Activated CD4-positive, alpha-beta T cell treated with anti-CD3 and anti-CD28 coated beads, Interleukin-2, amount 10 ng/mL, durations not matched to agents 24 days and 14 days (primary cell): ENCODE measurements at places on chromosomes 11 and 22. TPM values are rescaled to one million over a fixed set of nuclear protein-coding genes. Genes with fewer than 3 reads are reported as not detected.

BDNF gene
- not detected in 2 replicates for total RNA-seq

INSC gene
- total RNA-seq: 0.09 TPM in 1 of 2 replicates, not detected in the other

ART1 gene
- total RNA-seq: not detected in 2 replicates

DNA sequence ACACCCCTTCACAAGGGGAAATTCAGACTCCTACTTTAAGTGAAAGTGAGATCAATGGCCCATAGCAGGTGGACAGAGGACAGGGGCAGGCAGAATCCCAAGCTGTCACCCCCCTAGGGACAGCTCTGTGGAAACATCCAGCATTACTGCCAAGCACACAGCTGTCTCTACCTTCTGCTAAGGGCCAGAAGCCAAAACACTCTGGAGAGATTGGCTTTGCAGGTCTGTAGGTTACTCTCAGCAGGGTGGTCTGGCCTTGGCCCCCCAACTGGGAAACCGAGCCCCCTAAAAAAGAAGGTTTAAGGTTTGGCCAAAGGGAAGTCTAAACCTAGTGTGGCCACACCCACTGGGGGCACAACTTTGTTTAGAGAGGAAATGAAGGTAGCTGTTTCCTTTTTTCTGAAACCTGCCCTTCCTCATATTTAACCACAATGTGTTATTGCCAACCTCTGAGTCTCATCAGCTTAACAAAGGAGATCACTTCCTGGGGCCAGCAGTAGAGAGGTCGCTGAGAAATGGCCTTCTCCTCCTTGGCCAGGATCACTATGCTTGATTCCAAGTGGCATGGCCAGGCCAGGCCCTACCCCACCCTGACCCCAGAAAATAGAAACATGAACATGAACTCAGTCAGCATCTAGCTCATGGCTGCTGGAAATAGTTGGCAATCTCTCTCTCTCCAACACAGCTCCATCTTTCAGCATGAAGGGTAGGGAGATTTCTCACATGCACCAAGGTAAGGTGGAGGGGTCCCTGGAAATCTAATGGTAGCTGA is 25.9 kb upstream of the SCARF2 start:
- peak; percentile 75 for DNase-seq

DNA sequence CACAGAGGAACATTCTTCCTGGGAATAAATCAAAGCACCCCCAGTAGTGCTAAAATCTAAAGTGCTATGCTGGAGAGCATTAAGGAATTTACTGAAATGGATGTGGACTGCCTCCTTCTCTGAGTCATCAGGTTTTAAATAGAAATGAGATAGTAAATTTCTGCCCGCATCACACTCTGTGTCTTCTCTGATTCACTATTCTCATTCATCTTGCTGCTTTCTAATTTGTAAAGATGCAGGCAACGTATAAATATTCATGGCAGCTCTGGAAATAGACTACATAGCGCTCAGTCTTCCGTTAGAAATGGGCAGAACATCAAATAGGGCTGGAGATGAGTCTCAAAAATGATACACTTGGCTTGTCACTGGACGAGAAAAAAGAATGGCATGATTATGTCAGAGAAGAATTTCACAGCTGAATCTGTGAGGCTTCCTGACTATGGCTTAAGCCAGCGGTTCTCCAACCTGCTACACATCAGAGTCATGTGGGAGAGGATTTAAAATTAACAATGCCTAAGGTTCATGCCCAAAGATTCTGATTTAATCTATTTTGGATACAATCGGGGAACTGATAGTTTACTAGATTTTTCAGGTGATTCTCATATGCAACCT is 178.2 kb downstream of the LRRC4C start:
- no peak for DNase-seq

- peak; percentile 83 for DNase-seq
These were observed 13.0 kb upstream of the OR6A2 start for GRCh38 chr11:6812390-6813005.
